CD4-positive, alpha-beta T cell treated with Interleukin-15 for 1 hour (primary cell): ENCODE measurements at places on chromosomes 2 and 18.
A peak's percentile ranks its signal among the peaks of the same experiment; 100 is the strongest.

DNA sequence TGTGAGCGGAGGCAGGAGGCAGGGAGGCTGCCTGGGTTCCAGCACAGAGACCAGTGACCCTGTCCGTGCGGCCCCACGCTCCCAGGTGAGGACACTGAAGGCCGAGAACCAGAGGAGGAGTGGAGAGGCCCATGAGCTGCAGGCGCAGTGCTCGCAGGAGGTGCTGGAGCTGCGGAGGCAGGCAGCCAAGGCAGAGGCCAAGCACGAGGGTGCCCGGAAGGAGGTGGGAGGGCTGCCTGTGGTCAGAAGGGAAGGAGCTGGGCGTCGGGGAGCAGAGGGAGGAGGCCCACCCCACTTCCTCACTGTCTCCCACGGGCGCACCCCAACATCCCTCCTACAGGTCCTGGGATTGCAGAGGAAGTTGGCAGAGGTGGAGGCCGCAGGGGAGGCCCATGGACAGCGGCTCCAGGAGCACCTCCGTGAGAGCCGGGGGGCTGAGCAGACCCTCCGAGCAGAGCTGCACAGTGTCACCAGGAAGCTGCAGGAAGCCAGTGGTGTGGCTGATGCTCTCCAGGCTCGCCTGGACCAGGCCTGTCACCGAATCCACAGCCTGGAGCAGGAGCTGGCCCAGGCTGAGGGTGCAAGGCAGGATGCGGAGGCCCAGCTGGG lies 33.0 kb upstream of the SNED1 start:
- DNase-seq, result peak; percentile 16

- DNase-seq, result no peak
Observed at GRCh38 chr18:55142410-55142809, 183.1 kb upstream of the CCDC68 start.

- no peak for DNase-seq
Observed at GRCh38 chr2:71898375-71898774, 249.3 kb downstream of the CYP26B1 start.

- no peak for DNase-seq
Observed at GRCh38 chr18:63187791-63188460, 131.6 kb downstream of the BCL2 start.

- DNase-seq, result peak; percentile 27
Observed at GRCh38 chr2:136305517-136306192, 187.7 kb upstream of the CXCR4 start.

DNA sequence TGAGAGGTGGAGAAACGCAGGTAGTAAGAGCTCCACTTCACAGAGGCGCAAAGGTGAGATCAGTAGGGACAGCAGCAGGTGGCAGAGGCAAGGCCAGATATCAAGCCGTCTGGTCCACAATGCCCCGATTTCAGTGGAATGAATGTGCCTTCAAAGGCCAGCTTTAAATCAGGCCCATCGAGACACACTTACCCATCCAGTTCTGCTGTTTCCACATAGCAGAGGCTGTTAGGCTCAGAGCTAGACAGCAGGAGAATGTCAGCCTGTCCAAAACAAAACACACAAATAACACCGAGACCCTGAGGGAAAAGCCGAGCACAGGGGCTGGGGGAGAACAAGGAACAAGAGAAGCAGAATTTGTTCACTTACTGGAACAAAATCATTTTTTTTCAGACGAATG lies 75.8 kb upstream of the NARS1 start:
- DNase-seq, result no peak

GRCh38 chr2:21515903-21516302 lies 392.1 kb downstream of the TDRD15 start:
- no peak for DNase-seq

- DNase-seq, result no peak
Observed at GRCh38 chr2:31150120-31150670, 12.0 kb upstream of the GALNT14 start.

GRCh38 chr18:73007195-73007914 lies 139.6 kb upstream of the NETO1 start:
- no peak for DNase-seq

DNA sequence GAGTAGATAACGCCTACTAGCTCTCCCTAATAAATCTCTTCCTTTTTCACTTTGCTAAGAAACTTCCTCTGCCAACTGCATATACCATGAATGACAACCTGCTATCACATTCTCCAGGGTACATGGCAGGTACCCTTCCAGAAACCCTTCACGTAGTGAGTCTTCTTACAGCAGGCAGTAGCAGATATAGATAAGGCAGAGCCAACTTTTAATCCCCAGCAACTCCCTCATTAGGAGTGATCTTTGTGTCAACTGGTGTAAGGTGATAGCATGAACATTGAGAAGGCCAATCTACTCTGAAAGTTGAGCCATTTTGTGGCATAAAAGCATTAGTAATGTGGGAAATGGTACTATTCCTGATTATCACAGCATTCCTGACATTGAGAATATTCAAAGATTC lies 5.7 kb upstream of the STK17B start:
- no peak for DNase-seq

DNA sequence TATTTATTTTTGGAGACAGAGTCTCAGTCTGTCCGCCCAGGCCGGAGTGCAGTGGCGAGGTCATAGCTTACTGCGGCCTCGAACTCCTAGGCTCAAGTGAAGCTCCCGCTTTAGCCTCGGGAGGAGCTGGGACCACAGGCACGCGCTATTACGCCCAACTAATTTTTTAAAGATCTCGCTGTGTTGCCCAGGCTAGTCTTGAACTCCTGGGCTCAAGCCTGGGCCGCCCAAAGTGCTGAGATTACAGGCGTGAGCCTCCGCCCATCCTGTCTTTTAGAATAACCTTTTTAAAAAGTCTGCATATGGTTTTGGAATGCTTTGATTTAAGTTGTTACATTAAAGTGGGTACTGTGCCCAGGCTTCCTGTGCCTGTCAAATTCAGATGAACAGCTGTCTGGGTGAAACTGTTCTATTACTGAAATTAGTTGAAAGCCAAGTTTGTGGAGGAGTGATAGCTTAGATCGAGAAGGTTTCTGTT lies 944 bp downstream of the RAB3GAP1 start:
- no peak for DNase-seq

GRCh38 chr2:60215386-60215901 lies 338.0 kb downstream of the BCL11A start:
- no peak for DNase-seq

GRCh38 chr2:165720511-165720910 lies 73.5 kb downstream of the GALNT3 start:
- DNase-seq, result no peak

DNA sequence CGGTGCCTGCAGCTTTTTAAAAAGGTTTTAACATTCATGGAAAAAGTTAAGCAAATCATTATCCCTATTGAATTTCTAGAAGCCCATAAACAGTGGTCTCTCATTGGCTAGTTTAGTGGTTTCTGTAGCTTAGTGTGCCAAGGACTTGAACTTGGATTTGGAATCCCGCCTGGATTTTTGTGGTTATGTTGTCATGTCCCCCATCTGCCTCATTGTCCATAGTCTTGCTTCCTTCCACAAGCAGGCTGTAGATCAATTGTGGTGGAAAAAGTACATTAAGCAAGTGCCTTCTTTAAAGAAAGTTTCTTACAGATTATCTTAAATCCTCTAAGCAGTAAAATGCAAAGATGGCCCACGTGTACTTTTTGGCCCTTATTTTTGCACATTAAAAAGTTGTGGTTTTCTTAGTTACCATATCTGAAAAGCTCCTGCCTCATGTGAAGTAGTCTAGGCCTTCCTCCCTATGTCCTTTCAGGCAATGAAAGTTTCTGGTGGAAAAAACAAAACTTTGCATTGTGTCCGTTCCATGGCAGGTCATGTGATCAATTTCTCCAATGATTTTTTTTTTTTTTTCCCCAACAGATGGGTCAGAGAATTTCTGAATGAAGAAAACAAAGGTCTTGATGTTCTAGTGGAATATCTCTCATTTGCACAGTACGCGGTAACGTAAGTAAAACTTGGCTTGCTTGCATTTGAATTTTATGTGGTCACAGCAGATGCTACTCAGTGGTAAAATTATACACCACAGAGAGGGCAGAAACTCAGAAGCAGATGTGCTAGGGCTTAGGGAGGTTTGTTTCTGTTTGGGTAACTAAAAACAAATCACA lies 158.9 kb downstream of the PRPF40A start:
- no peak for DNase-seq

GRCh38 chr2:183079139-183079775 lies 710 bp downstream of the DUSP19 start:
- DNase-seq, result no peak

DNA sequence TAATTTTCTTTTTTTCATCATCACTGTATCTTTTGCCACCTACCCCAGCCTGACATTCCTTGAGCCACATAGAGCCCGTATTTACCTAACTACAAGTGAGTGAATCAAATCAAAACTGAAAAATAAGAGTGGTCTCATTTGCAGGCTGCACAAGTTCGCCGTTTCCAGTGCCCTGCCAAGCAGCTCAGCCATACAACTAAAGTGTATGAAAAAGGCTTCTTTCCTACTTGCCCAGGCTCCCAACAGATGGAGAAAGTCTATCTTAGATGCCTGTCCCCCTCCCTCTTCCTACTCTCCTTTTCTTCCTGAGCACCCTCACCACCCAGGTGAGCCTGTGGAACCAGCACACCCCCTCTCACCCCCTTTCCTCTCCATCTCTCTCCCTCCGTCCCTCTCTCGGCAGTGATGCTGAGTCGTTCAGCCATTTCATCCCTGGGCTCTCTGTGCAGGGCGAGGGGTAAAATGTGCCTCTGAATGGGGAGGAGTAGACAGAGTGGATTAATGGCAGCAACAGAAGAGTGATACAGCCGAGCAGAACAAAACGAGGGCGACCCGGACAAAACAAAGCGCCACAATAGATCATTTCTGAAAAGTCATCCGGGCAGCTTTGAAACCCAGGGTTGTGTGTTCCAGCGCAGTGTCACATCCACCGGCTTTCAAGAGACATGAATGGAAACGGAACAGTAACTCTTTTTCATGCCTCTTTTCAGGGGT lies 65.0 kb upstream of the POU3F3 start:
- DNase-seq, result no peak

GRCh38 chr2:133504566-133505505 lies 63.4 kb downstream of the NCKAP5 start:
- DNase-seq, result no peak

DNA sequence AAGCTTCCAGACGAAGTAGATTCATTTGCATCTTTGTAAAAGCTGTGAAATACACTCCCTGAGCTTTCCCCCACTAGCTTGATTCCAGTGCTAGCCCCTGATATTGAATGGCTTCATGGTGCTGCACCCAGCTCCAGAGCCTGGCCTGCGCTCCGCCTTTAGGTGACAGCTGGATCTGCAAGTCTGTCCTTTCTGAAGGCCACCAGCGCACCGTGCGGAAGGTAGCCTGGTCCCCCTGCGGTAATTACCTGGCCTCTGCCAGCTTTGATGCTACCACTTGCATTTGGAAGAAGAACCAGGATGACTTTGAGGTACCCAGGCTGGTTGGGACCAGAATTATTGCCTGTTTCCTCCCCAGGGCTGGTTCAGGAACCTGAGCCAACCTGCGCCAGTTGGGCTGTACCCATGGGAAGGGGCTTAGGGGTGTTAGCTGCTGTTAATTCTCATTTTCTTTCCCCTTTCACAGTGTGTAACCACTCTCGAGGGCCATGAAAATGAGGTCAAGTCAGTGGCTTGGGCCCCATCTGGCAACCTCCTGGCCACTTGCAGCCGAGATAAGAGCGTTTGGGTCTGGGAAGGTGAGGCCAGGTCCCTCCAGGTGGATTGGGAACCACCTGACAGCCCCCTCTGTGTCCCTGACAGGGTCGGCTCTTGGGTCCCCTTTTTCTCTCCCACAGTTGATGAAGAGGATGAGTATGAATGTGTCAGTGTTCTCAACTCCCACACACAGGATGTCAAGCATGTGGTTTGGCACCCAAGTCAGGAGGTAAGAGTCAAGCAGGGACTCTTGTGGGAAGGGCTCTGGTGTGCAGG lies 1.3 kb downstream of the CIAO1 start:
- peak; percentile 37 for DNase-seq

DNA sequence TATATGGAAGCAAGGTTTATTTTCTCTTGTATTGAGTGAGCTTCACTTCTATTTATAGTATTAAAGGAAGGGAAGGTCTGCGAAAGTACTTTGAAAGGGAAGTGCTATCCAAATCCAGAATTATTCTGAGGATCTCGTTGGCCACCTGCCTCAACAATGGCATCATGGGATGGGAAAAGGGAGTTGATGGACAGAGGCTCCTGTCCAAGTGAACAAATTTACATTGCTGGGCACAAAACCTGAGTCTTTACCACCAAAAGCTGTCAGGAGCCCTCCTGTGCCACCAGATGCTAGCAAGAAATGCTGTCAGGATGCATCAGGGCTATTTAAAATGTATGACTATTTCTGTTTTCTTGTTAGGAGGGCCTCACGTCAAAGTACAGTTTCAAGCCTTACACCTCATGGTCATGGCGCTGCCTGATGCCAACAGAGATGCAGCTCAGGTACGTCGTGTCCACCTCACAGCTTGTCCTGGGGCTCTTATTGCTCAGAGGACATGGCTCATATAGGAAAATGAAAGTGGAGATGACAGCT lies 157.3 kb downstream of the ARHGAP28 start:
- DNase-seq, result no peak

- no peak for DNase-seq
Observed at GRCh38 chr2:236176951-236177350, 8.8 kb upstream of the GBX2 start.

GRCh38 chr2:220473611-220474010 lies 846.2 kb downstream of the SLC4A3 start:
- DNase-seq, result no peak

- DNase-seq, result no peak
Observed at GRCh38 chr2:18762667-18763066, 173.3 kb upstream of the NT5C1B start.

DNA sequence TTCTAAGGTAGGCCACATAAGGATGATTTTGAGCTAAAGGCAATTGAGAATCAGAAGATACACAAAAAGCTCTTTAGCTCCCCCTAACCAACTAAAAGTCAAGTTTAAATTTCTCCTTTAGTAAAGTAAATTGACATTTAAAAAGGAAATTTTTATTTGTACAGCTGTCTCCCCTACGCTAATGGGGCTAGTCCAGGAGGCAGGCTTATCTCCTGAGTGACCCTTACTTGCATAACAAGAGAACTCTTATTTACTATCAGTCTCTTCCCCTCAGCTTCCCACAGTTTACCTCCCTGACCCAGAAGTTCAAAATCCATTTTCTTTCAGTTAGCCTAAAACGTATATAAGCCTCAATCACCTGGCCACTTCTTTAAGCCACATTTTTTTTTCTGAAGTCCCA lies 1002.8 kb upstream of the NRXN1 start:
- DNase-seq, result no peak

GRCh38 chr2:178072383-178073301 lies at the start of gene PDE11A:
PDE11A (minus strand) TSS chr2:178072777; CDS start chr2:178072437, 340 bp downstream.
- no peak for DNase-seq

- DNase-seq, result peak; percentile 50
Observed at GRCh38 chr18:9147440-9148202, 11.0 kb downstream of the ANKRD12 start.

DNA sequence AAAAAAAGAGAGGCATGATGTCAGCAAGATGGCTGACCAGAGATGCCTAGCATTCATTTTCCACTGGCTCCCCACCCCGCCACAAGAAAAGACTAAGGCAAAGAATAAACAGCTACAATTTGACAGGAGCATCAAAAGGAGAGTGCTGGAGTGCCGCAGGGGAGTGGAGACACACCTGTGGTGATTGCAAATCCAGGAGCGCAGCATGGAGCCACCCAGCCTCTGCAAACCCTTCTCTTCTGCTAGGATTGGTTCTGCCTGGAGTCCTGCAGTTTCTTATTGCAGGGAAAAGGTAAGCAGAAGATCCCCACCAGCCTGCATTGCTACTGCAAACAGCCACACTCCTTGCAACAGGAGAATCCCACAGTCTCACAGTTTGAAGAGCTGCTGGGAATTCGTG lies 26.1 kb downstream of the BOLL start:
- DNase-seq, result no peak
